ENCODE measurements at places on chromosomes 16 and 17.

DNA sequence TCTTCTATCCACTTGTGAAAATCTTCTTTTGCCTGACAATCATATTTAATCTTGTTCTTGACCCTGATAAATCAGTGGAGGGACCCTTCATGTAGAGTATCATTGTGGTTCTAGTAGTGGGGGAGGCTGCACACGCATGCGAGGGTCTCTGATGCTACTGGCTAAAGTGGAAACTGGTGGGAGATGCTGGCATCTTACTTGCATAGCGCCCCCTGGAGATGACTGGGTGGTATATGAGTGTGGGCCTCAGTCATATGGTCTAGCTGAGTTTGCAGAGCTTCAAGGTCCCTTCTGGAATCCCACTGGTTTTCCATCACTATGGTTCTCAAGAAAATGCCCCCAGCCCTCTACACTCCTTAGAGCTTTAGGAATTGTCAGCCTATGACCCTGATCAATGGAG is 236.4 kb upstream of the AXIN2 start:
- peak; percentile 32 for DNase-seq

DNA sequence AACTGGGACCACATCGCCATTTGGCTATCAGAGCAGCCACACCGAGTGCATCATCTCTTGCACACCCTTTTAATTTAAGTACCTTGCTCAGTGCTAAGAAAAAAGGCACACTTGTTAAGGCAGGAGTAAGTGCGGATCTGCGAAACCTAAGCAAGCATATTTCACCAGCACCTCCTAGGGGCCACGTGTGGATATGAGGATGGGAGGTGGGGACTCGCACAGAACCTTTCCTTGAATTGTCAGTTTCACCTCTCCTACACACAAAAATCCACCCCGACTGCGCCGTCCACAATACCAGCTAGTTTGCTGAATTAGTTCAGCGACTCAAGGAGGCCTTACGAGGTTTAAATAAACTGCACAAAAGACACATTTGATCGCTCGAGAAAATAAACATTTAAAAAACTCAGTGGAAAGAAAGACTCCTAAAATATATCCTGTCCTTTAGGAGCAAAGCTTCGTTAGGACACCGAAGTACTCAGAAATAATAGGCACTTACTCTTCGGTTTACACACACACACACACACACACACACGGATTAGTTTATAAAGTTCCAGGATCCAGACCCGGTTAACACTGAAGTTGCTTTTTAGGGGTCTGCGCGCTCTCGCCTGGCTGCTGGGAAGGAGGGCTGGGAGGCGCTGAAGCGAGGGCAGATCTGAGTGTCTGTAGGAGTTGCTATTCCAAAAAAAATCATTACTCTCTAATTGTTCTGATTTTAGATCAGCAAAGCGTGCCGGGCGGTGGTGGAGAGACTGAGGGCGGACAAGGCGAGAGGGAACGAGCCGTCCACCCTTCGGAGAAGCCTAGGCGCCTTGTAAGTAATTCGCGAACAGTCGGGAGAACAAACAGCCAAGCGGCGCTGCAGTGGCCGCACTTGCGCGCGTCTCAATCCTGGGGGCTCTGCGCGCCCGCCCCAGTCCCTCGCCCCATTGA is 1.0 kb upstream of the KCNJ2 start:
- no peak for DNase-seq

DNA sequence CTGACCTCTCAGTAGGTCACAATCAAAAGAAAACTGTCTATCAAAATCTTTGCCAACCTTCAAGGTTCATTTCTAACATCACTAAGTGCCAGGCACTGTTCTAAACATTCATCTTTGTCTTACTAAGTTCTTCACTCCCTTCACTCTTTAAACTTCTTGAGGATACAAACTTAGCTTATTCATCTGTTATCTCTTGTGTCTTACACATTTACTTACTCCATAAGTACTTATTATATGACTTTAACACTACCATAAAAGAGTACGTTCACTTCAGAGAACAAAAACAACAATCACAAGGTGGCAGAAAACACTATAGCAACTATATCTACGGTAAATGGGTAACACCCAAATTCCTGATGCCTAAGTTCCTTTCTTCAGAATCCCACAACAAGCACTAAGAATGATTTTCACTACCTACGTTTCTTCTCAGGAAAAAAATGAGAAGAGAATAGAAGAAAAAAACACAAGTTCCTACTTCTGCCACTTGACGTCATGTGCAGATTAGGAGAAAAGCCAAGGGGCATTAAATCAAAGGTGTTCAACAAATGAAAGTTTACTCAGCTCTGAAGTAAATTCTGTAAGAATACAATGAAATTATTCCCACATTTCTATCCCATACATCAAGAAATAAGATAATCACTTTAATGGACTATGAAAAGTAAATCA is 29.2 kb downstream of the KANSL1 start:
- no peak for DNase-seq

- DNase-seq = peak; percentile 84
Measured at GRCh38 chr16:84672276-84673202, 24.2 kb downstream of the KLHL36 start.

GRCh38 chr16:77327717-77328116 is 107.1 kb downstream of the ADAMTS18 start:
- DNase-seq = no peak

GRCh38 chr17:51355441-51356410 is 95.4 kb downstream of the UTP18 start:
- DNase-seq = no peak

DNA sequence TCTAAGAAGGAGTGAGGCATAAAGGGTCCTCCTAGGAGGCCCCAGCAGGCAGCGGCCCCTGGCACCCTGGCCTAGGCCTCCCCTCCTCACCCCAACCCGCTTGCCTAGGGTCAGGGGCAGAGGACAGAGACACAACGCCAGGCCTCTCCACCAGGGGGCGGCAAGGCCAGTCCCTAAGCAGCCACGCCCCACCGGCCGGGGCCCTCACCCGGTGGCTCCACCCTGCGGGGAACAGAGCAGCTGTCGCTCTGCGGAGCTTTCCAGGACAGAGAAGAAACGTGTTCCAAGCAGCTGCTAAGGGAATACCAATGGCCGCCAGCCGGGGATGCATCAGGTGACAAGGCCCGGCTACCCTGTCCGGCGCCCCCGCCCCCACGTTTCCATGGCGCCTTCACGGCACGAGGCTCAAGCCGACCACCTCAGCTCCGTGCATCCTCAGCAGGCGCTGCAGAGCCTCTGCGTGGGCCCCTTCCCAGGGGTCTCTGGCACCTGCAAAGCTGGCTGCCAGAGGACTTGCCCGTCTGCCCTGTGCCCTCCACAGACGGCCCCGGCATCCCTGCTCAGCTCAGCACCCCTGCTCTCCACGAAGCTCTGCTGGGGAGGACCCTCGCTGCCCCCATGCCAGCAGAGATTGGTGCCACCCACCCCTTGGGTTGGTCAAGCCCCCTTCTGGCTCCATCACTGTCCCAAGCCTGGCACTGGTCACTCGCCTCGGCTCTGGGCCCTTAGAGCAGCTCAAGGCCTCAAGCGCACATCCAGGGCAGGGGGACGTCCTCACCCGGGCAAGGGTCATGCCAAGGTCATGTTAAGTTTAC is 5.6 kb downstream of the ZNF598 start:
- peak; percentile 84 for DNase-seq

- no peak for DNase-seq
Measured at GRCh38 chr16:46717692-46718091, 28.2 kb downstream of the ORC6 start.

DNA sequence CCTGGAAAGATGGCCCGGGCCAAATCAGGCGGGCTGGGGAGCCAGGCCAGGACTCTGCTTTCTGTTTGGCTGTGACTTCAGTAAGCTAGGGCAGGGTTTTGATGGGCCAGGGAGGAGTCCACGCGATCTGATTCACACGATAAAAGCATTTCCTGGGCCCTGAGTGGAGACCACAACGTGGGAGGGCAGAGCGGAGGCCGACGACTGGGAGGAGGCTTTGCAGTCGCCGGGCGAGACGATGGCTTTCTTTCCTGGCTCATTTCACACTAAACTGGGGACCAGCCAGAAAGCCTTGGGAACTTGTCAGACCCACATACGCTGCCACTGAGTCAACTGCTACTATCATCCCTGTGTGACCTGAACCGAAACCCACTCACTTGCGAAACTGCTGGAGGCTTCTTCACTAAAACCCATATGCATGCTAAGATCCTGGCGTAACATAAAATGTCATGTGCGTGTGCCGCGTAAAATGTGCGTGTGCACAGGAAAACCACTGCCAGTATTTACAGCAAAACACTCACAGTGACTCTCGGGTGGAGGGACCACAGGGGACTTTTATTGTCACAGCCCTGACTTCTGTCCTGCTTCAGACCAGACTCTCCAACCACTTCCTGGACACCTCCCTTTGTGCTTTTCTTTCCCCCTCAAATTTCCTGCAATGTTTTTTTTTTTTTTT is 14.2 kb upstream of the RHBDF2 start:
- peak; percentile 82 for DNase-seq

- no peak for DNase-seq
Measured at GRCh38 chr17:36894925-36895324, 42.4 kb upstream of the LHX1 start.

- no peak for DNase-seq
Measured at GRCh38 chr16:54201200-54201599, 85.4 kb downstream of the IRX3 start.

GRCh38 chr17:11991461-11991860 is 5.8 kb downstream of the ZNF18 start:
- no peak for DNase-seq

DNA sequence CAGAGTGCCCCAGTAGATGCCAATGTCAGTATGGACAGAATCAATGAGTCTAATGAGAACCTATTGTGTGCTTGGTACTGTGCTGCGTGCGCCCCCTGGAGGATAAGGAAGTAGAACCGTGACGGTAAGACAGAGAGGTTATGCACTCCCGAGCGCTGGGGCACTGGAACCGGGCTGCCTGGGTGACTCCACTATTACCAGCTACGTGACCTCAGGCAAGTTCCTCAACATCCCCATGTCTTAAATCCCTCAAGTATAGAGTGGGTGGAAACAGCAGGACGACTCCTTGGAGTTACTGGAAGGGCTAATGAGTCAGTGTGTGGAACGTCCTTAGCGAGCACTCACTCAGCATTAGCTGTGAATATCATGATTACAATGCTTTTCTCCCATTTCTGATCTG is 16.2 kb downstream of the CHST4 start:
- peak; percentile 56 for DNase-seq

DNA sequence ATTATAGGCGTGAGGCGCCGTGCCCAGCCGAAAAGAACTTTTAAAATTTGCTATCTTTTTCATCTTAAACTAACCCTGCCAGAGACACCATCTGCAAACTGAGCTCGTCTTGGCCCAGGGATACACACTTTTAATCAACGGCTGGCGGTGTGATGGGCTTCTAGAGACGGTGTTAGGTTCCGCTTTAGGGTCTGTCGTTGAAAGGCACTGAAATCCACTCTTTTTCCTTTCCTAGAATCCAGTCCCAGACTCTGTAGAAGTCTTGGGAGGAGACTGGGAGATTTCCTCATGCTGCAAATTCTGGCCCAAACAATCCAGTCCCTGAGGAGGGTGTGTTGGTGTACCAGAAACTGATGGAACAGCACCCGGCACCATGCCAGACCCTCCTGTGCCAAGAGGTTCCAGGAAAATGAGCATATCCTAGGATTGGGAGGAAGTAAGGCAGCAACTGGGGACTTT is 52.0 kb upstream of the TEX2 start:
- no peak for DNase-seq
